ENCODE measurements at places on chromosomes 12 and 14.

DNA sequence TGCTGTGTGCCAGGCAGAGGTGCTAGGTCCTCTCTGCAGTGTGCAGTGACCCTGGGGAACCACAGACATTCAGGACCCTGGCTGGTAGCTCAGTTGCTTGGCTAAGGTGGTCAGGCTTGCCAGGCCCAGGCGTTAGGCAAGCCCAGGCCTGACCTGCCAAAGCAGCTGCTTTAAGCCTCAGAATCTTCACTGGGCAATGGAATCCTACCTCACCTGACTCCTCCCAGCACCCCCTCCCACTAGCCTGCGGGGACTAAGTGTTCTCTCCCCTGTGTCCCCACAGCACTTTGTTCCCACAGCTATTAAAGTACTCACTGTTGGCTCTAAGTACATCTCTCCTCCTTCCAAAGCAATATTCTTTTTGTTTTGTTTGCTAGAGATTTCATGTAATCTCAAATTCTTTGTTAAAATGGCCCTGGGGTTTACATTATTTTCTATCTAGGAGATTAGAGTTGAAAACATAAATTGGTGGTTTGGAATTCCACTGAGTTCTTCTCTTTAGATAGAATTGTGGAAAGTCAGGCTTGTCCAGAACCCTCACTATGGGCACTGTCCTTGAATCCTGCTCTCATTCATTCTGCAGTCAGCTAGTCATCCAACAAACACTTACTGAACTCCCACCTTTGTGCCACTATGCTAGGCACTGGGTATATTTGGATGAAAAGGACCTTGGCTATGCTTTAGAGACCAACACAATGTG, 44.4 kb downstream of the DGLUCY start:
- DNase-seq = peak; percentile 85
- no peak overlapping the region for H3K4me3 ChIP-seq
- H3K36me3 ChIP-seq = peaks cover 56% of the 10 kb centered on the region

GRCh38 chr14:76412501-76412900, 36.6 kb downstream of the ESRRB start:
- peaks cover 26% of the 10 kb centered on the region for H3K27me3 ChIP-seq
- H3K4me3 ChIP-seq = no peak overlapping the region
- H3K27ac ChIP-seq = no peak overlapping the region
- H3K4me1 ChIP-seq = no peaks in the 10 kb centered on the region
- no peak for DNase-seq

- H3K36me3 ChIP-seq = no peaks in the 10 kb centered on the region
- DNase-seq = no peak
- H3K4me3 ChIP-seq = no peak overlapping the region
- H3K27me3 ChIP-seq = no peaks in the 10 kb centered on the region
- H3K4me1 ChIP-seq = no peaks in the 10 kb centered on the region
Measured at GRCh38 chr12:129186952-129187351, 333.7 kb downstream of the GLT1D1 start.

GRCh38 chr12:79400481-79400880, 290.3 kb downstream of the PAWR start:
- no peaks in the 10 kb centered on the region for H3K27me3 ChIP-seq
- DNase-seq = no peak
- no peak overlapping the region for H3K4me3 ChIP-seq
- no peak overlapping the region for H3K27ac ChIP-seq

DNA sequence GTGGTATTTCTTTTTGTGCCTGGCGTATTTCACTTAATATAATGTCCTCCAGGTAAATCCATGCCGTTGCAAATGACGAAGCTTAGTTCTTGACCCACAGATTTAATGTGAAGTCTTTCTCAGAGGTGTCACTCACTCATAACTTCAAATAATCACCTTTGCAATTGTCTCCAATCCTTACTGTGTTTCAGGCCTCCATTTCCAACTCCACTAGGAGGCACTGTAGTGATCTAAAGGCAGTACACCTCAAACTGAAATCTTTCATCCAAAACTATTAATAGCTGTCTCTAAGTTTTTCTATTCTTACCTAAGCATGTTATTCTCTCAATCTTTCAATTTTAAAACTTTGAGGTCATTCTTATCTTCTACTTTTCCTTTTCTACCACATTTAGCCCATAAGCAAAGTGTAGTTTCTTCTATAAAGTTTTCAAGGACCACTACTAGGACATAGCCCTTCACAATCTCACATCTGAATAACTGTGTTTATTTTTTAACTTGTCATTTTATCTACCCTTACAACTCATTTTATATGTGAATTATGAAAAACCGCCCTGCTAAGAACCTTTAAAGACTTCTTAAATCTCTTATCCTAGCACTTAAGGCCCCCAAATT, 25.5 kb upstream of the FBXO34 start:
- H3K27ac ChIP-seq = no peak overlapping the region
- no peak for DNase-seq
- H3K4me1 ChIP-seq = no peaks in the 10 kb centered on the region
- peaks cover 1% of the 10 kb centered on the region for H3K27me3 ChIP-seq

DNA sequence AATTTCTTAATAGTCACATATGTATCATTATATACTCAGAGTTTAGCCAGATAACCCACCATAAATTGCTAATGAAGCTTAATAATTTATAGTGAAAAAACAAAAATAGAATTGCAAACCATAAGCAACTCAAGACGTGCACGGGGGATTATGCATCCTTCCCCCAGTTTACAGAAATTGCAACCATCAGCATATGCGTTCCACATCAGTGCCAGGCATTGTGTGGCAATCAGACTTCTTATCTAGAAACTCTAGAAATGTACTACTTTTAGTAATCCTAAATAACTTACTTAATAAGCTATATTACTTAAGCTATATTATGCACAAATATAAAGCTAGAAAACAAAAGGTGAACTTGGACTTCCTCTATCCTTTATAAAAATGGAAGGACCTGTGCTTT, 115.8 kb downstream of the CRADD start:
- H3K27me3 ChIP-seq = no peaks in the 10 kb centered on the region
- H3K36me3 ChIP-seq = no peaks in the 10 kb centered on the region
- H3K27ac ChIP-seq = no peak overlapping the region
- no peaks in the 10 kb centered on the region for H3K4me1 ChIP-seq

- H3K27me3 ChIP-seq = no peaks in the 10 kb centered on the region
- no peak overlapping the region for H3K4me3 ChIP-seq
- DNase-seq = no peak
- H3K27ac ChIP-seq = peak overlapping the region; percentile 59
- H3K36me3 ChIP-seq = no peaks in the 10 kb centered on the region
Measured at GRCh38 chr12:3896801-3897351, 23.7 kb upstream of the PARP11 start.

- peak overlapping the region; percentile 93 for H3K27ac ChIP-seq
- H3K4me1 ChIP-seq = peaks cover 54% of the 10 kb centered on the region
- peak; percentile 91 for DNase-seq
Measured at GRCh38 chr12:121536054-121536898, 44.5 kb downstream of the KDM2B start.

All from upper lobe of right lung (tissue), 1 donor.